ENCODE measurements at places on chromosomes 1 and 21.

GRCh38 chr1:109819906-109820305, 56.2 kb upstream of the EPS8L3 start:
- no peak for DNase-seq

DNA sequence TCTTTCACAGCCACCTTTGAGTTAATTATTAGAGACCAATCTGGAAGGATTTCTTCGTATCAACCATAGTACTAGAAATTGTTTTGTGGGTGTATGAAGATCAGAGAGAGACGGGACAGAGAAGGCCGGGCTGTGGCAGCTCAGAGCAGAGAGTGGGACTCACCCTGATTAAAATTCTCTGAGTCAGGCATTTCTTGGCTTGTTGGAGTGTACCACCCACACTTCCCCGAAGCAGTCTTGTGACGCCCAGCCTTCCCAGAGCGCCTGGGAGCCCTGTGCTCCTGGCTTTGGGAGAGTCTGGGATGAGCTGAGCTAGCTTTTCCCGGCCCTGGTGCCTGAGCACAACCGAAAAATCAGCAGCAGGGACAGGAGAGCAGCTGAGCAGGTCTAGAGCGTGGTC, 19.4 kb downstream of the PLEKHM2 start:
- DNase-seq, result no peak

DNA sequence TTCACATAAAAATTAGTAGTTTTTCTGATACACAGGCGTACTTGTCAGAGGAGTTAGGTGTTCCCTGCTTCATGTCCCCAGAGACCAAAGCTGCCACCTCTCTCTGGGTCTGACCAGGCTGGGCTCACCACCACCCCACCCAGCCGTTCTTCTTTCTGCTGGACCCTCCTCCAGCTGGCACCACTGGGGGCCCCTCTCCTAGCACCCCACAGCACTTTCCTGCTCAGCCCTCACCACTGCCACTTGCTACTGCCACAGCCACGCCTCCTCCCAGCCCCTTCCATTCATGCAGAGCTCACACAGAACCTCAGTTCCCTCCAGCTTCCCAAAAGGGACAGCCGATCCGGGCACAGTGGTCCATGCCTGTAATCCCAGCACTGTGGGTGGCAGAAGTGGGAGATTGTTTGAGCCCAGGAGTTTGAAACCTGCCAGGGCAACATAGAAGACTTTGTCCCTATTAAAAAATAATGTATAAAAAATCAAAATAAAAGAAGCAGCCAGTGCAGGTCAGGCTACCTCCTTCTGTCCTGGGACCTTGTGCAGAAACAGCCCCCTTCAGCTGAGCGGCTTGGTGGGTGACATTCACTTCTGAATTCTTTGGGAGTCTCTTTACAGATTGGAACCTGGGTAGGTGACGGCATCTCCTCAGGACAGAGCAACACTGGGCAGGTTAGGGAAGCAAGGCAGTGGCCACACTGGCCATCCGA, 208.3 kb downstream of the TOMM20 start:
- no peak for DNase-seq

DNA sequence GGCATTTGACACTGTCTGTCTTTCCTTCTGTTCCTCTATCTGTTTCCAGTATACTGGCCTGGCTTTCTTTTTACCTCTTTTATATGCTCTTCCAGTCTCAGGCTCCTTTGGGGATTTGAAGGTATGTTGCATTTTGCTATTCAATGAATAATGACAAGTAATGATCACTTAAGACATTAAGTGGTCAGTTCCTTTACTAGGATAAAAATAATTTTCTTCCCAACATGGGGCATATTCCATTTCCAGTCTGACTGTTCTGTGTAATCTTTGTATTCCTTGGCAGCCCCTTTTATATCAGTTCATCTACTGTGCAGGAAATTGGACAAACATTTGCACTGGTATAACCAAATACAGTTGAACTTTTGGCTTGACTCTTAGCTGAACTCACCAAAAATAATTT, 15.6 kb downstream of the METTL18 start:
- DNase-seq, result no peak

DNA sequence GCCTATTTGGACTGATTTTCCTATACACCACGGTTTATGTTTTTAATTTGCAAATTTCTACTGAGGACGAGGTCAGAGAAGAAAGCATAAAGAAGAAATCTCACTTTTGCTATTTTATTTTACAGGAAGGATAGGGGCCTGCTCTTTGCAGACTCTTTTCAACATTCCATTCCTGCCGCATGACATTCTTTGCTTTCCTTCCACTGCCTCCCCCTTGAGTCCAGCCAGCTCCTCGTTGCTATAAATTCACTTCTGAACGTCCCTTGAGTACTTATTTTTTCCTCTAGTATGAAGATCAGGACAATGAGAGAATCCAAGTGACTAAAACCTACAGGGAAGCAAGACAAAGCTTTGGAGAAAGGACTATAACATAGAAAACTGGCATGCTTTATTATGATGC, 53.4 kb upstream of the PTGFR start:
- DNase-seq, result no peak

GRCh38 chr1:167455786-167456446, 62.4 kb downstream of the CD247 start:
- DNase-seq, result no peak

DNA sequence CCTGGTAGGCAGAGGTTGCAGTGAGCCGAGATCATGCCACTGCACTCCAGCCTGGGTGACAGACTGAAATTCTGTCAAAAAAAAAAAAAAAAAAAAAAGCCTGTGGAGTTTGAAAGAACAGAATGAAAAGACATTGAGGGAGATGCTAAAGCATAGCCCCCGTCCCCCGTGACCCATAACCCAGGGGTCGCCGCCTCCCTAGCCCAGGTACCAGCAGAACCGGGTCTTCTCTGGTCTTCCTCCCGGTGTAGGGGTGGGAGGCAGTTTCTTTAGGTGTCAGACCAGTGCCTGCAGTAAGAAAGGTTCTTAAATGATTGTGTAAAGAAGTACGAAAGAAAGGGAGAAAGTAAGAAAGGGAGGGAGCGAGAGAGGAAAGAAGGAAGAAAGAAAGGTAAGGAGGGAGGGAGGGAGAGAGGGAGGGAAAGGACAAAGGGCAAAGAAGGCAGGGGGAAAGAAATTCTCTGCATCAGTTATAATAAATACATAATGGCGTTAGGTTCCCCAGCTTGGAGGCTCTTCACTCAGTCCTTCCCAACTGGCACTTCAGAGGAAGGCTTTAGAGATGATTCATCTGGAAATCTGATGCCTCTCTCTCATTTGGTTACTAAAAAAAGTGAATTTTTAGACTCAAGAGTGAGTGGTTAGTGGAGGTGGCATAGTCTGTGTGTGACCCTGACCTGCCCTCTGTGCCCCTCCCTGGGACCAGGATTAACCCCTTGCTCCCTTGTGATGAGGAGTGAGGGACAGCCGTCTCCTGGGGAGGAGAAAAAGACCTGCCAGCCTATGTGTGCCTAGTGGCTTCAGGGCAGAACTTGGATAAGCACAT, 1.1 kb downstream of the IL24 start:
- DNase-seq, result no peak

GRCh38 chr1:213530611-213531320, 457.0 kb upstream of the PROX1 start:
- no peak for DNase-seq

DNA sequence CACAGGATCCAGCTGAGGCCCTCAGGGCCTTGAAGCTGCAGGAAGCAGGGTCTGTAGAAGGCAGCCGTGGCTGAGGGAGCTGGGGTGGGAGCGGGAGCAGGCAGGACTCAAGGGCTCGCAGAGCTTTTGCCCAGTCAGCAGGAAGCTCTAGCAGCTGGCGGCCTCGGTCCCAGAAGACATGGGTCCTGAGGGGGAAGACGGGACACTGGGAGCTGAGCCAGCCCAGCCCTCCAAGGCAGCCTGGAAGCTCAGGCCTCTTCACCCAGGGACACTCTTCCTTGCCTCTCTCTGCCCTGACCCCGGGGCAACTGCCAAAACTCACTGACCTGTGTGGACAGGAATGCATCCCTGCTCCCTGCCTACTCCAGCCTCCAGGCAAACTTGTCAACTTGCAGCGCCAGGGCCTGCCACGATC, 8.9 kb downstream of the ADGRB2 start:
- no peak for DNase-seq

DNA sequence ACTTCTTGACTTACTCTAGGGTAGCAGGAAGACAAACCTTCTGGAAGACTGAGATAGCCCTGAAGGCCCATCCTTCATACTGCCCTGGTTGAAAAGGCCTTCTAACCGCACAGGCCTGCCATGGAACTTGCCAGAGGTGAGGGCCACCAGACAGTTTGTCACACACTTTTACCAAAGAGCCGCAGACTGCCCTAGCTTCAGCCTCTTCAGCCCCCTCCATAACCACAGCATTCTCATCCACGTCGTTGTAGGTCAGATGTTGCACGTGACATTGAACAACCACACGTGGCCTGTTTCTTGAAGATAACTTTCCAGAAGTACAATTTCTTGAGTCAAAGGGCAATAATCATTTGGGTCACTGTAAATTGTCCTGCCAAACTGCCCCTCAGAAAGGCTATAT, 18.9 kb downstream of the ZNF362 start:
- DNase-seq, result no peak

- DNase-seq, result no peak
Observed at GRCh38 chr1:171334024-171334640, 20.1 kb downstream of the FMO4 start.

GRCh38 chr1:24873148-24873547, 56.9 kb downstream of the RUNX3 start:
- DNase-seq, result no peak

DNA sequence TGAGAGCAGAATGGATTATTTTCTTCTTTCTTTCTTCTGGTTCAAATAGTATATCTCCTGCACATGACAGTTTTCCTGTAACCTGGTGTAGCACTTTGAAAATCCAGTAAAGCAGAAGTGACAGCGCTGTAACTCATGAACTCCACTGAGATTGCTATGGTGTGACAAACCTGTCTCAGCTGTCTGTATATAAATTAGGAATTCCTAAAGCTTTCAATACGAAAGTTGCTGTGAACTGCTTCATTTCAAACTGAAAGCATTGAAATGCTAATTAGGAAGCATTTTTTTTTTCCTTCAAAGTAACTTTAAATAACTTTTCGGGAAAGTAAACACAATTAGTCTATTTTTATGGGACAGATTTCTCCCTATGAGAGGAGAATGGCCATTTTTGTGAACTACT, 646.9 kb upstream of the ZP4 start:
- DNase-seq, result no peak

GRCh38 chr21:36707763-36708285, 8.9 kb downstream of the SIM2 start:
- DNase-seq, result no peak

- no peak for DNase-seq
Observed at GRCh38 chr1:181768930-181769280, 285.6 kb downstream of the CACNA1E start.

DNA sequence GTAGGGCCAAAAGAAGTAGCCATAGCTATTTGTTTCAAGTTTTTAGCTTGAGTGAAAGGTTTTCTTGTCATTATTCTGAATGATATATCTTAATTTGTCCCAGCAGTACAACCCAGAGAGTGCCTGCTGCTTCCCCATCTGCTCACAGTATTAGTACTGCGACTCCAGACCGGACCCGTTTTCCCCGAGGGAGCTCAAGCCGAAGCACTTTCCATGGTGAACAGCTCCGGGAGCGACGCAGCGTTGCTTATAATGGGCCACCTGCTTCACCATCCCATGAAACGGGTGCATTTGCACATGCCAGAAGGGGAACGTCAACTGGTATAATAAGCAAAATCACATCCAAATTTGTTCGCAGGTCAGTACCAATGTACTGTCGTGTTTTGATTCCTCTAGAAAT, 37.2 kb upstream of the C1orf115 start:
- DNase-seq, result no peak

- DNase-seq, result peak; percentile 4
Observed at GRCh38 chr1:21084111-21084810, 92.4 kb downstream of the EIF4G3 start.

DNA sequence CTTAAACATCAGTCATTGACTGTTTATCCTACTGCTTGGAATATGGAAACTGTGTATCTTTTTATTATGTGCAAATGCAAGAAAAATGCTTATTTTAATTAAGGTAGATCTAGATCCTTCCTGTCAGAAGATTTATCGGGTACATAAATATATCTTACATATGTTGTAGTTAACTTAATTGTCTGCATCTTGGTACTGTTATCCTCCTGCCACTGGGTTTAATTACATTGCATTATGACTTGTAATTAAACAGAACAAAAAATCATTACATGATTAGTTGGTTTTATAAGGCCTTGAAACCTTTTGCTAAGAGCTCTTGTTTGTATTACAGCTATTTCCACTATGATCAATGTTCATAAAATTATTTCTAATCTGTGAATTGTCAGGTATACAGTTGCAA, 211.2 kb downstream of the PTGER3 start:
- DNase-seq, result no peak

GRCh38 chr1:14255233-14255632, 343.3 kb upstream of the KAZN start:
- DNase-seq, result no peak

DNA sequence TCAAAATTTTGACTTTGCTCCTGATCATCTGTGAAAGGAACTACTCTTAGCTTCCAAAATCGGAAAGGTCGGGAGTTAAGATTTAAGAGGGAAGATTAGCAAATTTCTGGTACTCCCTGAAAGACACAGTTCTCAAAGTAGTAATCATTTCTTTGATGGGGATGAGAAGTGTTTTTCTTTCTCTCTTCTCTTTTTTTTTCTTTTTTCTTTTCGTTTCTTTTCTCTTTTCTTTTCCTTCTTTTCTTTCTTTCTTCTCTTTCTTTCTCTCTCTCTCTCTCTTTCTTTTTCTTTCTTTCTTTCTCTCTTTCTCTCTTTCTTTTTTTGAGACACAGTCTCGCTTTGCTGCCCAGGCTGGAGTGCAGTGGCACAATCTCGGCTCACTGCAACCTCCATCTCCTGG, 5.1 kb upstream of the RAB29 start:
- DNase-seq, result no peak

DNA sequence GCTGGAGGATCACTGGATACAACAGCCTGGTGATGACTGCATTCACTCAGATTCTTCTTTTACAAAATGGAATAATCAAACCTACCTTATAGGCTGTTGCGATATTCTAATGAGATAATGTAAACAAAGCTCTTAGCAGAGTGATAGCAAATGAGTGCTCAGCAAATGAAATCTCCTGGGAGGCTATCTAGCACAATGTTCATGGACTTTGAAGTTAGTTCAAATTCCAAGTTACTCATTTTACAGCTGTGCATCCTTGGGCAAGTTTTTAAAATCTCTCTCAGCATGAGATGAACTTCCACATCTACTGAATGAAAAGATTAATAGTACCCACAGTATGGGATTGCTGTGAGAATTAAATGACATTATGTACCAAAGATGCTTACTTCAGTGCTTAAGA, 80.8 kb upstream of the PAPPA2 start:
- no peak for DNase-seq

- DNase-seq, result no peak
Observed at GRCh38 chr1:43306688-43307457, 6.1 kb downstream of the TIE1 start.

GRCh38 chr21:42453224-42453985, 42.6 kb downstream of the RSPH1 start:
- DNase-seq, result no peak

- DNase-seq, result no peak
Observed at GRCh38 chr1:5504364-5504740, 487.9 kb downstream of the NPHP4 start.

All from stimulated activated CD4-positive, alpha-beta T cell treated with anti-CD3 and anti-CD28 coated beads, Interleukin-1b, Interleukin-23, amount 100 ng/mL, for 24 hours (primary cell).